ENCODE measurements at places on chromosomes 2 and 18. TPM values are rescaled to one million over a fixed set of nuclear protein-coding genes. Genes with fewer than 3 reads are reported as not detected.

SERPINB12 gene
- not detected for total RNA-seq

GRCh38 chr2:127864877-127865276 is 6.9 kb upstream of the POLR2D start:
- no peak for DNase-seq
- H3K27me3 ChIP-seq, result no peaks in the 10 kb centered on the region
- no peak overlapping the region for H3K27ac ChIP-seq
- peaks cover 68% of the 10 kb centered on the region for H3K36me3 ChIP-seq

- H3K36me3 ChIP-seq, result peaks cover 30% of the 10 kb centered on the region
- no peak for DNase-seq
- no peak overlapping the region for H3K4me3 ChIP-seq
- H3K4me1 ChIP-seq, result peaks cover 19% of the 10 kb centered on the region
- H3K27ac ChIP-seq, result no peak overlapping the region
Observed at GRCh38 chr2:28419443-28420270, 27.0 kb downstream of the FOSL2 start.

GRCh38 chr2:128615571-128615970 is 296.9 kb upstream of the HS6ST1 start:
- no peak overlapping the region for H3K27ac ChIP-seq
- DNase-seq, result no peak
- no peaks in the 10 kb centered on the region for H3K4me1 ChIP-seq
- H3K4me3 ChIP-seq, result no peak overlapping the region
- H3K27me3 ChIP-seq, result no peaks in the 10 kb centered on the region

CCDC68 gene
- total RNA-seq, result 8.0 TPM

ACOXL gene
- total RNA-seq, result 0.55 TPM

DNA sequence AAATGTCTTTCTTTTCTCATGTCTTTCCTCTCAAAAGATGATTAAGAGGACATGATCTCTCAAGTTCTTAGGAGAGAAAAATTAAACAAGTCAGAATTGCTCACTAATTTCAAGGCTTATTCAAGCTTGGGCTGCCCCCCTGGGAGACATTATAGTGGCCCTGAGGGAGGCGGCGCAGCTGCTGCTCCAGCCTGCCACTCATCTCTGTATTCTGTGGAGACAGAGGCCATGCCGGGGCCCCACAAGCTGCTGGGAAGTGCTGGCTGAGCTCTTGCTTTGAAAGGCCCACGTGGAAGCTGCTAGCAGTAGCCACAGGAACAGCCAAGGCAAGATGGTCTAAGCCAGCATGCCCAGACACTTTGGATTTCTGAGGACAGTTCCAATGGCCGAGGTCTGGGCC is 267.4 kb downstream of the LNPK start:
- no peak overlapping the region for H3K4me3 ChIP-seq
- no peak for DNase-seq
- no peak overlapping the region for H3K27ac ChIP-seq
- H3K36me3 ChIP-seq, result no peaks in the 10 kb centered on the region

GRCh38 chr2:98468621-98469236 is 24.1 kb downstream of the INPP4A start:
- H3K27me3 ChIP-seq, result no peaks in the 10 kb centered on the region
- peaks cover 51% of the 10 kb centered on the region for H3K4me1 ChIP-seq
- H3K36me3 ChIP-seq, result no peaks in the 10 kb centered on the region
- DNase-seq, result no peak
- H3K4me3 ChIP-seq, result no peak overlapping the region
- H3K27ac ChIP-seq, result no peak overlapping the region

RAD51AP2 gene
- total RNA-seq, result 0.22 TPM

DNA sequence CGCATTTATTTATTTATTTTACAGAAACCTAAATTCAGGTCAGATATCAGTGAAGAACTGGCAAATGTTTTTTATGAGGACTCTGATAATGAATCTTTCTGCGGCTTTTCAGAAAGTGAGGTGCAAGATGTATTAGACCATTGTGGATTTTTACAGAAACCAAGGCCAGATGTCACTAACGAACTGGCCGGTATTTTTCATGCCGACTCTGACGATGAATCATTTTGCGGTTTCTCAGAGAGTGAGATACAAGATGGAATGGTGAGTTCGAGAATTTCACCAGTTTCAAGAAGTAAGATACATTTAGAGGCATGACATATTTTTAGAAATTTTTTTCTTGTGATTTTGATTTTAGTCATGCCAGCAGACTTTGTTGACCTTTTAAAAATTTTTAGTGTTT is 4.6 kb downstream of the CDCA7 start:
- H3K27ac ChIP-seq, result no peak overlapping the region
- H3K4me1 ChIP-seq, result no peaks in the 10 kb centered on the region
- no peak for DNase-seq
- H3K4me3 ChIP-seq, result no peak overlapping the region
- no peaks in the 10 kb centered on the region for H3K27me3 ChIP-seq

- peak within 1 kb of the TSS; percentile 84 for H3K27ac ChIP-seq
- no peaks in the 10 kb centered on the region for H3K27me3 ChIP-seq
- H3K36me3 ChIP-seq, result peaks cover 6% of the 10 kb centered on the region
- DNase-seq, result peak; percentile 89
Observed at GRCh38 chr2:174248187-174248997, at the start of gene OLA1. OLA1 (minus strand) TSS chr2:174248532; CDS start chr2:174246815, 1,717 bp downstream.

DNA sequence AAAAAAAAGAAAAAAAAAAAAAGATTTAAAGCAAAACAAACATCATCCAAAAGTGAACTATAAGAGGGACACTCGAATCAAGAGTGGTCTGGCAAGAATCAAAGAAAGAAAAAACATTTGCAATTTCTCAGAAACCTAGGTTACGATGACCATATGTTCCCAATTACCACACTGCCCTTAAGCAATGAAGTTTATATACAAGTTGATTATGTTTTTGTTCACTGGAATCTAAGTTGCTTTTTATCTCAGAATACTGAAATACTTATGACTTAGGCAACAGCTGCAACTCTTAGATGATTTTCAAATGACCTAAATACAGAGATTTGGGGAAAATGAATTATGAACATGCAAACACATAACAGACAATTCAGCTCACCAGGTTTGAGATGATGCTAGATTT is 597.1 kb upstream of the CHAC2 start:
- no peak overlapping the region for H3K4me3 ChIP-seq
- H3K27ac ChIP-seq, result no peak overlapping the region
- no peaks in the 10 kb centered on the region for H3K36me3 ChIP-seq
- H3K4me1 ChIP-seq, result no peaks in the 10 kb centered on the region
- no peaks in the 10 kb centered on the region for H3K27me3 ChIP-seq

DNA sequence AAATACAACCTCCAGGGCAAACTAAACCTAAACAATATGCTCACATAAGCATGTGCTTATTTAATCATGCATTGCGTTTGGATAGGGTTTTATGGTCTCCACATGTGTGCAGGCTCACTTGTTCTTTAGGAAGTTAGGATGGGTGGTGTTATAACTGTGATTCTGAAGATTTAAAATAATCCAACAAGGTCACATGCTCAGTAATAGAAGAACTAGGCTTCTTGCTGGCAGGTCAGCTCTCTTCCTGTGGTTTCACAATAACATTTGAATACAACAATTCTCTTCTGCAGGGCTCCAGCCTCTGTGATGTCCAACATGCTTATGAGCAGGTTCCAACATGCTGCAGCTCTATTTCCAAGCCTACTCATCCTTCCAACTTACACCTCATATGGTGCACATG is 84.0 kb downstream of the MYL12B start:
- H3K4me3 ChIP-seq, result no peak overlapping the region
- no peak overlapping the region for H3K27ac ChIP-seq
- H3K27me3 ChIP-seq, result no peaks in the 10 kb centered on the region
- no peaks in the 10 kb centered on the region for H3K4me1 ChIP-seq
- H3K36me3 ChIP-seq, result no peaks in the 10 kb centered on the region

- DNase-seq, result no peak
- no peaks in the 10 kb centered on the region for H3K27me3 ChIP-seq
- peaks cover 36% of the 10 kb centered on the region for H3K36me3 ChIP-seq
- no peaks in the 10 kb centered on the region for H3K4me1 ChIP-seq
- no peak overlapping the region for H3K4me3 ChIP-seq
Observed at GRCh38 chr2:9356261-9356660, 67.1 kb downstream of the ITGB1BP1 start.

SCN9A gene
- total RNA-seq, result 0.51 TPM

- no peaks in the 10 kb centered on the region for H3K27me3 ChIP-seq
- H3K4me3 ChIP-seq, result no peak overlapping the region
- H3K27ac ChIP-seq, result no peak overlapping the region
Observed at GRCh38 chr2:100919316-100919715, 82.8 kb upstream of the RPL31 start.

DNA sequence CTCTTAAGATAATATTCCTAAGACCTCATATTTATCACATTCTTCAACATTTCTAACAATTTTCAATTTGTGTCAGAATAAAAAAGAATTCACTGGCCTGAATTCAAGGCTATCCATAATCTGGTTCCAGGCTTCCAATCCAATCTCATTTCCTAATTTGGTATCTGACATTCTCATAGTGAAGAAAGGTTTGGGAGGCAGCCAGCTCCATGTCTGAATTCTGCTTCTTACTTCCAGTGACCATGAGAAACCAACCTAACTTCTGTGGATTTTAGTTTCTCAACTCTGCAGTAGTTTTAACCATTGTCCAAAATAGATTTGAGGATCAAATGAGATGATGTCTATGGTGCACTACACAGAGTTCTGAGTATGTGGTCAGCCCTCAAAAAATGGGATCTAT is 439.1 kb upstream of the GCFC2 start:
- H3K36me3 ChIP-seq, result no peaks in the 10 kb centered on the region
- H3K4me3 ChIP-seq, result no peak overlapping the region
- no peak for DNase-seq
- H3K27ac ChIP-seq, result no peak overlapping the region

GRB14 gene
- 15.5 TPM for total RNA-seq

GRCh38 chr18:36828157-36828629 is 609 bp downstream of the TPGS2 start:
- H3K27me3 ChIP-seq, result no peaks in the 10 kb centered on the region
- no peaks in the 10 kb centered on the region for H3K36me3 ChIP-seq

DNA sequence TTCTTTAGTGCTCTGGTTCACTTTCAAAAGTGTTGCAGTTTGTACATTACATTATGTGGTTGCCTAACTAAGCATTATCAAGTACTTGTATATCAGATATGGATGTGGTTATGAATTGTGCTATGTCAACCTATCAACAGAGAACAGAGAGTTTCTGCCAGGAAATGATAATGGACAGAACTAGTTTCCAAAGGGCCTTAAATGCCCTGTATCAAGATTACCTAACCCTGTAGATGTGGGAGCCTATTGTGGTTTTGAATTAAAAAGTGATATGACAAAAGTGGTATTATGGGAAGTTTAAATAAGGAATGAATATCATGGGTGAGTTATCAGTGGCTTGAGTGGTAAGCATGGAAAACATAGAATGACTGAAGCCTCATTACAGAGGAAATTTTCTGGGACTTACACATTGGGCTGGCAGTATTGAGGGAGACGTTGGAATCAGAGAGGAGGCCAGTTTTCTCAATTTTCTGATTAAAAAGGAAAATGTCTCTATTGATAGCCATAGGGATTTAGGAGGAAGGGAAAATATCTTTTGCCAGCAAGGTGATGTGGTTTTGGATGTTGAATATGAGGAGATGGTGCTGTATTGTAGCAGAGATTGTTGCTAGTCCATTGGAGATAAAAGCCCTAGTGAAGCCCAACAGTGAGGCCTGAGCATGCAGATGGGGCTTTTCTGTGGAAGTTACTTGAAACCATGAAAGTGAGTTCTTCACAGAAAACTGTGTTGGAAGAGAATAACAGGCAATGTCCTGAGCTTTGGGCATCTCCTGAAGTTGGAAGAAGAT is 140.7 kb downstream of the TTC27 start:
- no peak overlapping the region for H3K27ac ChIP-seq
- H3K4me3 ChIP-seq, result no peak overlapping the region
- peaks cover 13% of the 10 kb centered on the region for H3K4me1 ChIP-seq
- H3K36me3 ChIP-seq, result no peaks in the 10 kb centered on the region
- no peaks in the 10 kb centered on the region for H3K27me3 ChIP-seq

DNA sequence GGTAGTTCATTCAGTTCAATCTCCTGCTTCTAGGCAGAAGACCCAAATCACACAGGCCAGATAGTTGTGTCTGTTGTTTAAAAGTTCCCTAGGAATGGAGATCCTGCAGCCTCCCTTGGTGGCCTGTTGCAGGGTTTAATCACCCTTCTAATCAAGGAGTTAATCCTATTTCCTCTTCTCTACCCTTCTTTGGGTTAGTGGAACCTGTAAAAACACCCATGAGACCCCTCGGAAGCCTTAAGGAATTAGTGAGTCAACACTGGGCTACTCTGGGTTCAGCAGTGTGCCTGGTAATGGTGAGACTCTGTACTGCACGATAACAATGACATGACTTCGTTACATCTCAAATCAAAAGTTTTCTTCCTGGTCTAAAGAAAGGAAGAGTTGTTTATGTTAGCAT is 217.6 kb upstream of the NRP2 start:
- H3K36me3 ChIP-seq, result no peaks in the 10 kb centered on the region
- no peaks in the 10 kb centered on the region for H3K4me1 ChIP-seq
- no peak for DNase-seq
- no peak overlapping the region for H3K4me3 ChIP-seq
- no peaks in the 10 kb centered on the region for H3K27me3 ChIP-seq
- H3K27ac ChIP-seq, result no peak overlapping the region

GRCh38 chr2:1742681-1743395 is 1.5 kb downstream of the PXDN start:
- DNase-seq, result peak; percentile 88
- H3K4me1 ChIP-seq, result peaks cover 61% of the 10 kb centered on the region
- H3K4me3 ChIP-seq, result peak overlapping the region; percentile 64
- H3K27me3 ChIP-seq, result no peaks in the 10 kb centered on the region
- no peaks in the 10 kb centered on the region for H3K36me3 ChIP-seq

DNA sequence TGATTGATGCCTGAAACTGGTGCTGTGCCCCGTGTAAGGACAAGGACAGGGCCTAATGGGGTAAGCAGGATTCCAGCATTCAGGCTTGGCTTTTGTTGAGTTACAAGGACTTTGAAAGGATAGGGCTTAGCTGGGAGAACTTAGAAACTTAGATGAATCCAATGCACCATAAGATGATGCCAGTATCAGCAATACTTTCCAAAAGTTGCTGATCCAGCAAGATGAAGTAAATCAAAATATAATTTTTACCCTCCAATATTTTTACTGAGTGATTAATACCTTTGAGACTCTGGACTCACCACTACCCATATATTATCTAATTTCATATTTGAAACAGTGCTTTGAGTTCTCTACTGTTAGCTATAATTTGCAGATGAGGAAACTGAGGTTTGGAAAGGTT is 354.5 kb upstream of the ATP5MC3 start:
- no peaks in the 10 kb centered on the region for H3K4me1 ChIP-seq
- H3K27ac ChIP-seq, result no peak overlapping the region
- H3K27me3 ChIP-seq, result no peaks in the 10 kb centered on the region
- DNase-seq, result no peak

- no peaks in the 10 kb centered on the region for H3K27me3 ChIP-seq
- H3K27ac ChIP-seq, result peak overlapping the region; percentile 93
- no peaks in the 10 kb centered on the region for H3K36me3 ChIP-seq
- no peak for DNase-seq
- no peaks in the 10 kb centered on the region for H3K4me1 ChIP-seq
Observed at GRCh38 chr2:98160554-98160953, 73.6 kb downstream of the VWA3B start.

SPATS2L gene
- total RNA-seq, result 103 TPM

- H3K27ac ChIP-seq, result no peak overlapping the region
- peaks cover 28% of the 10 kb centered on the region for H3K36me3 ChIP-seq
- H3K27me3 ChIP-seq, result no peaks in the 10 kb centered on the region
- no peaks in the 10 kb centered on the region for H3K4me1 ChIP-seq
Observed at GRCh38 chr18:12968619-12969018, 20.8 kb downstream of the SEH1L start.
